ENCODE measurements at places on chromosomes 1 and 21.
A peak's percentile ranks its signal among the peaks of the same experiment; 100 is the strongest.

DNA sequence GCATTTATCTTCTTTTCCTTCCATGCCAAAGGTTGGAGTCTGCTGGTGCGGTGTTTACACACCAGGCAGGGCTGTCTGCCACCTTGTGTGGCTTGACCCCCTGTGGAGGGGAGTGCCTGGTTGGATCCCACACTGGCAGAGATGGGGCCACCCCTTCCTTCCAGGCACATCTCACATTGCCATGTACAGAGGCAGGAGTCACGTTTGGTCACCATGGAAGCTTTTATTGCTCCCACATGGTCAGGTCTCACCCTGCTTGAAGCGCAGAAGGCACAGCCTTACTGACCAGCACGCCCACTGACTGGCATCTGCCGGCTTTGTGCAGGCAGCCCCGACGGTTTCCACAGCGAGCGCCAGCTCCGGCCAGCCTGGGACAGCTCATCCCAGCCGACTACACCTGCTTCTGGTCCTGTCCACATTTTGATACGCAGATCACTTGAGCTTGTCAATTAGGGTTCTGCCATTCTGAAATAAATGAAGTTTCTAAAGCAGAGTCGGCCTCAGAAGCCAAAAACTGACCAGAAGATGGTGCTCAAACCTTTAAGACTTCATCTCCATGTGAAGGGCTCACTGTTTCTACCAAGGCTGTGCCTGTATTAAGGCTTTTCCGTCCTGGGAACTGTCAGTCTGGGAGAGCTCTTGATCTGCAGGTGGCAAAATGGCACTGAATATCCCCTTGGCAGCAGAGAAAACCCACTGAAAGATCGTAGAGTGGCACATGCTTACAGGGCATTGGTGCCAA, 35.6 kb upstream of the EPHA8 start:
- no peak for DNase-seq

- no peak for DNase-seq
Measured at GRCh38 chr1:47996406-47997226, 569 bp downstream of the TRABD2B start.

DNA sequence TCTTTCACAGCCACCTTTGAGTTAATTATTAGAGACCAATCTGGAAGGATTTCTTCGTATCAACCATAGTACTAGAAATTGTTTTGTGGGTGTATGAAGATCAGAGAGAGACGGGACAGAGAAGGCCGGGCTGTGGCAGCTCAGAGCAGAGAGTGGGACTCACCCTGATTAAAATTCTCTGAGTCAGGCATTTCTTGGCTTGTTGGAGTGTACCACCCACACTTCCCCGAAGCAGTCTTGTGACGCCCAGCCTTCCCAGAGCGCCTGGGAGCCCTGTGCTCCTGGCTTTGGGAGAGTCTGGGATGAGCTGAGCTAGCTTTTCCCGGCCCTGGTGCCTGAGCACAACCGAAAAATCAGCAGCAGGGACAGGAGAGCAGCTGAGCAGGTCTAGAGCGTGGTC, 19.4 kb downstream of the PLEKHM2 start:
- no peak for DNase-seq

DNA sequence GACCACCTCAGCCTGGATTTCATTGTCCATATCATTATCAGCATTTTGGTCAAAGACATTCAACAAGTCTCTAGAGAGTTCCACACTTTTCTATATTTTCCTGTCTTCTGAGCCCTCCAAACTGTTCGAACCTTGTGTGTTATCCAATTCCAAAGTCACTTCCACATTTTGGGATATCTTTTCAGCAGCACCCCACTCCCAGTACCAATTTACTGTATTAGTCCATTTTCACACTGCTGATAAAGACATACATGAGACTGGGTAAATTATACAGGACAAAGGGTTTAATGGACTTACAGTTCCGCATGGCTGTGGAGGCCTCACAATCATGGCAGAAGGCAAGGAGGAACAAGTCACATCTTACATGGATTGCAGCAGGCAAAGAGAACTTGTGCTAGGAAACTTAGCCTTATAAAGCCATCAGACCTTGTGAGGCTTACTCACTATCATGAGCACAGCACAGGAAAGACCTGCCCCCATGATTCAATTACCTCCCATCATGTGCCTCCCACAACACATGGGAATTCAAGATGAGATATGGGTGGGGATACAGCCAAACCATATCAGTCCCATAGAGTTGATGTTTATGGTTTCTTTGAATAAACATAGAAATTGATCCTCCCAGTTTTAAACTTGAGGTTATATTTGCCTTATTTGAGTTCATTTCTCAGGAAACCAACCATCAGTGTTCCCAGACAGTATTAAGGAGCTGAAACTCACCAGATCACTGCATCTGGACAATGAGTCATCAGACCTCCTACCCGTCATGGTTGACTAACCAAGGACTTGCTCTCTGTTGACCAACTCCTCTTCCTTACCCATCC, 322.7 kb upstream of the DUSP10 start:
- DNase-seq, result no peak

DNA sequence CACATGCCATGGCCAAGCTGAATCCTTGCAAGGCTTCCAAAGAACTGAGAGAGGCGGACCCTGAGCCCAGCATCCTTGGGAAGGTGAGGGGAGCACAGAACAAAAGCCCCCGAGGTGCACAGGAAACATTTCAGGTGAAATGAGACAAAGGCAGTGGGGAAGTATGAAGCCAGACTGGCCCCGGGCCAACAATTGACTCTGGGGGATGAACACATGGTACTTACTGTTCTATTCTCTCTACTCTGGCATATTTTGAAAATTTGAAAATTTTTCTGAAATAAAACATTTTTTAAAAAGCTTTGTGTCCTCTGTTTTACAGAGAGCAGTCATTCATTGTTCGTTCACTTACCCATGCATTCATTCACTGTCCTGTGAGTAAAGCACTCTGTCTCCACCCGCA, 77.7 kb downstream of the GRIK3 start:
- no peak for DNase-seq

GRCh38 chr1:75765697-75766355, 20.2 kb upstream of the RABGGTB start:
- no peak for DNase-seq

GRCh38 chr1:47705517-47706130, 267.8 kb downstream of the FOXD2 start:
- DNase-seq, result no peak

DNA sequence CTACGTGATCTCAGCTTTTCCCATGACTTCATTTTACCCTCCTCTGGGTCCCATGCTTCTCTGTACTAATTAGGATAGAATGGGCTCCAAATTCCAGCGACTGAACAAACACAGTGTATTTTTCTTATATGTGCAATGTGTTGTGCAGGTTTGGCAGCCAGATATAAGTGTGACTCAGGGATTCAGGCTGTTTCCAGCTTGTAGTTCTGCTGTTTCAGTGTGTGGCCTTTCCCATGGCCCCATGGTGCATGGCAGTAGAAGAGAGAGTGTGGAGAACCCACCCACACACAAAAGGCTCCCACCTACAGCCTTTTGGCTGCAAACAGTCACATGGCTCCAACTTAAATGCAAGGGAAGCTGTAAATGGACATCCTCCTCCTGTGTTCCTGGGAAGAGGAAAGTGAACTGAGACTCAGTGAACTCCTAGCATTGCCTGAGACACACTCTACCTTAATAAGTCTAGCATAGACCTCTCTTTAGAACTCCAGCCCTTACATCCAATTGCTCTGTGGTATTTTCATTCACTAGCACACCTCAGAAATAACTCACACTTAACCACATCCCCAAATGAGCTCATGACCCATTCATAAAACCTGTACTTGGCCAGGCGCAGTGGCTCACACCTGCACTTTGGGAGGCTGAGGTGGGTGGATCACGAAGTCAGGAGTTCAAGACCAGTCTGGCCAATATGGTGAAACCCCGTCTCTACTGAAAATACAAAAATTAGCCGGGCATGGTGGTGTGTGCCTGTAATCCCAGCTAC, 58.7 kb downstream of the KIAA0040 start:
- DNase-seq, result no peak

DNA sequence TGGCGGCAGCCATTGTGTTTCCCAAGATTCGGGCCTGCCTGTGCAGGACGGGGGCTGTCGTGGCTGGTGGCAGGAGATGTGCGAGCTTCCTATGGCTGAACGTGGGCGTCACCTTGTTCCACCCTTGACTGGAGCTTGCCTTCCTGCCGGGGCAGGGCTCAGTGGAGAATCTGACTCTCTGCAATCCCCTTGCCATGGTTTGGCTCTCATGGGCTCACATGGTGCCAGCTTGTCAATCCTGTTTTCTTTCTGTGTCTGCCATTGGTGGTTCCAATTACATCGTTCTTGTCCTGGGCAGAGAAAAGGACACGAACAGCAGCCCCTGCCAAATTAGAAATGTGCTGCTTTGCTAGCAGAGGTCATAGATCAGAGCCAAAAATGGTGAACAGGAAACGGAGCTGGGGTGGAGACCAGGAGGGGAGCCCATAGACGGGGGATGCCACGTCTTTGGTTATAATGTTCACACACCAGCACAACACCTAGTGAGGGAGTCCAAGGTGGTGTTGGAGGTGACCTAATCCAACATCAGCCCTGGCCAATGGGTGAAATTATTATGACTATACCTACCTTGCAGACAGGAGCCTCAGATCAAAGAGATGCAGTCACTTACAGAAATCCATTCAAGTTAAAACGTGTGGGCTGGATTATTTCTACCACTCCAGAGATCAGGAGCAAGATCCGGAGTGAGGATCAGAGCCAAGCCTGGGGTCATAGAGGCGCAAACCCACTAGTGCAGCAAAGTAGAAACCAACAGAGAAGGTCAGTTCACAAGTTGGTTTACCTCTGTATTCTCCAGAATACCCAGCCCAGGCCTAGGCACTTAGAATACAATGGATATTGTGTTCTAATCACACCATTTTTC, 253.1 kb downstream of the SIPA1L2 start:
- no peak for DNase-seq

DNA sequence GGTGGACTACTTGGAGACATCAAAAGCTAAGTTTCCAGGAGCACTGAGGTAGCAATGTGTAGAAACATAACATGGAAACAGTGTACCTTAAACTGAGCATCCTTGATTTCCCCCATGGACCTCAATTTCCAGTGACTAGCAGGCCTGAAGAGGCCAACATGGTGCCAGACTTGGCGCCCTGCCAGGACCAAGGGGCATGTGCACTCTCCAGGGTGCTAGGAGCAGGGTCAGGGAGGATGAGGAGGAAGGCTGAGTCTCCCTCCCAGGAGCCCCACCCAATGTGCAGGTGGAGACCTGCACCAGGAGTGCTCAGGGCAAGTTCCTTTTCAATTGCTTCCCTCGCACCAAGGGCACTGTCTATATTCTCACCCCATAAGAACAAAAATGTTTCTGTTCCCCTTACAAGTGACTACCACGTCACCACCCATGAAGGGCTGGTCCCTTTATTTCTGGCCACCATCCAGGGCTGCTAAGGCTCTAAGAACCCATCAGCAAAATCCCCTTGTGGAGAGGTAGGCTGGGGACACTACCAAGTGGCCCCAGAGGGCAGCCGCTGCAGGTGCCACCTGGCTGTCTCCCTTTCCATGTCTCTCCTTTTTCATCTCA, 39.2 kb downstream of the MX1 start:
- no peak for DNase-seq

GRCh38 chr1:89589515-89589914, 43.4 kb upstream of the LRRC8C start:
- DNase-seq, result no peak

DNA sequence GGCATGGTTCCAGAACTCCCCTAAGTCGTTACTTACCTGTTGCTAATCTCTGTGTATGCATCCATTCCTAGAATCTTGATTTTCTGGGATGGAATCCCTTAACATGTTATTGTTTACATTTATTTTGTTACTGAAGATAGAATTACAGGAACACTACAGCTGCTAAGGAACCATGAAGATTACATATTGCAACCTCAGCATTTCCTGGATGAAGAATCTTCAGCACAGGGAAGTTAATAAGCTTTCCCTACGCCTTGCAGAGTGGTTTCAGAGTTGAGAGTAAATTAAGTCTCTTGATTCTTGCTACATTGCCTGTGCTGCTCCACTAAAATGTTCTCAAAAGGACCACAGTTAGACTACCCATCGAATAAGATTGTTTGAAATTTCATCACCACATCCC, 31.4 kb upstream of the GBP6 start:
- DNase-seq, result no peak

DNA sequence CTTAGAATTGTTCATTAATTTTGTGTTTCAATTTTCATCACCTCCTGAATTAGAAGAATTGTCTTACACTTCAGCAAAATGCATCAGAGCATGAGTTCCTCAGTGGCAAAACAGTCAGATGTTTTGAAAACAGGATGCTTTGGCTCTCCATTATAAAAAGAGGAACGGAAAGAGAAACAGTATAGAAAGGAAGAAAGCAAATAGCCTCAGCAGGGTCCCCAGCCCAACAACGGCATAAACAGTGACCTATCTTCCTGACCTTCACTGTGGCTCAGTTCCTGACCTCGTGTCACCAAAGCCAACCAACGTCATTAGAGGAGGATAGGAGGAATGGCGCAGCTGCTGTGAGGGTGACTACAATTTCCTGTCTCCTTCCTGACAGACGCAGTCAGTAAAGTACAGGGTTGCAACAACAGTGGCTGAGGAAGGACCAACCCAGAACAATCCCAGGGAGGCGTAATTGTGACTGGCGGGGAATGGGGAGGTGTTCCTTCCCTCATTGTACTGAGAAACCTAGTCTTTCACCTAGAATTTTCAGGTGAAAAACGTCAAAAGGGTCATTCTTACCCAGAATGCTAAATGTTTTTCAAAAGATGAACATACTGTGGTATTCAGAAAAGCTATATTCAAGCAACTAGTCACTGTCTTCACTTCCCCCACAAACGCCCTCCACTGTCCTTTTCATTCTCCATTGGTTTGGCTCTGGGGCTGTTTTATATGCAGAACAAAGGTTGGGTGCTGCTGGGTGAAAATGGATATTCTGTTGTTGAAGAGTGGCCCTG, 197.9 kb upstream of the SGIP1 start:
- peak; percentile 72 for DNase-seq

DNA sequence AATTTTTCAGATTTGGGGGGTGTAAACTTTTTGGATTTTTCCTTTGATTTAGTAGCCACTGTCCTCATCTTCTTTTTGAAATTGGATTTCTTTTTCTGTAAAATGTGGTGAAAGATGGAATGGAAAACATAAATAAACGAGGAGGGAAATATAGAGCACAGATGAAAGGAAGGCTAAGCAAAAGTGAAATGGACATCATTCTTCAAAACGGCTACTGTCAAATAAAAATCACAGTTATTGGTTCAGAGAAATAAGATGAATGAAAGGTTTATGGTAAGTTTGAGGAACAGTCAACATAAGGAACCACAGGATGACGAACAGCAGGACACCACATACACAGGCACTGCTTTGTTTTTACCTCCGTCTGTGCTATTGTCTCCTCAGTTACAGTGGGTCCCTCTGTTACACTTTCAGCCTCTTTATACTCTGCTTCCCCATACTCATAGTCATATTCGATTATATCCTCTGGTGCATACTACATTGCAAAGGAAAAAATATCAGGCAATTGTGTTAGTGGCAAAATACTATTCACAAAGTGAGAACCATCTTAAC, 82.4 kb downstream of the COL11A1 start:
- no peak for DNase-seq

GRCh38 chr1:167186771-167187170, 33.9 kb upstream of the POU2F1 start:
- no peak for DNase-seq

DNA sequence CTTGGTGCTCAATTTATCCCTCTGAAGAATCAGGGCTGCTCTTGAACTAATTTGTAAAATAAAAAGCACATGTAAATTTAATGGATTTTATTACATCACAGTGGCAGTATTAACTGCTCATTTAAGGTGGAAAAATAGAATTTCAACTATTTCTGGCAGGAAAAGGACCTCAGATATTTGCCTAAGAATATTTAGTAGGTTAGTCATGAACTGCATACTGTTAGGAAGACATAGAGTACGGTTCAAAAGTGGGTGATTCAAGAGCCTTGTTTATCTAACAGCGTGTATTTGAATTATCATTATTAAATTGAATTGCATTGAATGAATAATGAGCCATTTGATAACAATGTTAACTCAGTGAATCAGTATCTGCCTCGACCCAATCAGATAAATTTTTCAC, 248.8 kb upstream of the PBX1 start:
- DNase-seq, result no peak
